ENCODE measurements at places on chromosomes 7 and 10.

DNA sequence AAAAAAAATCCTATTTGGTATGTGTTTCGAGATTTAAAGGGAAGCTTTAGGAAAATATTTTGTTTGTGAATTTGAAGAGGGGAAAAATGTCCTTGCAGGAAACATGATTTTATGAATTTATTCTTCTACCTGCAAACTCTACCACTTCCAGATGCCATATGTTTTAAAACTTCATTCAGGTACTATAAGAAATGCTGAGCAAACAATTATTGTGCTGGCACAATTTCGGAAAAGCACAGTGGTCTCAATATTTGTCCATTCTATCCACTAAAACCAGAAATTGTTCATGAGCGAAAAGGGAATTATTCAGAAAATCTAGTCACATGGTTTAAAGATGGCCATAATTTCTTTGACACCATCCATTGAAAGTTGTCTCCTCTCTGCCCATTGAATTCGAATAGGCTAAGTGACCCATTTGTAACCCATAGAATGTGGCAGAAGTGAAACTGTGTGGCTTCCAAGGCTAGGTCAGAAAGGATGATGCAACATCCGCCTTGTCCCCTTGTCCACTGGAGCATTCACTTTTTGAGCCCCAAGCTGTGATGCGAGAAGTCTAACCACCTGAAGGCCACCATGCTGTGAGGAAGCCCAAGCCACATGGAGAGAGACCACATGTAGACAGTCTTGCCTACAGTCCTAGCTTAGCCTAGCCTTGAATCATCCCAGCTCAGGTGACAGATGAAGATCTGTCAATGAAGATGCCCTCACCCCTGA lies 189.8 kb upstream of the PRKCQ start:
- DNase-seq = no peak

DNA sequence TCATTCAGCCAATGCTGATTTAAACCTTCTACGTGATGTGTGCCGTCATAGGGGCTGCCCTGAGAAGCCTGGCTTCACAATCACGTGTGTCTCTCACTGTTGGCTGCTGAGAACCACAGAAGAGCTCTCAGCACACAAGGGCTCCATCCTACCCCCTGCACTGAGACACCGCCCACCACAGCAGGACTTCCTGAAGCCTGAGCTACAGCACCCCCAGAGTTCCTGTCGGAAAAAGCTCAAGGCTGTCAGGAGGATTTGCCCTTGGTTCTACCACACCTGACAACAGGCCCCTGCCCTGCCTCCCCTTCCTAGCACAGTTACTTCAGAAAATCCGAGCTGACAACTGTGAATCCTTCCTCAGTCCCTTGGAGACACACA lies 191.9 kb downstream of the MAD1L1 start:
- DNase-seq = no peak

- no peak for DNase-seq
Measured at GRCh38 chr10:52526251-52526823, 212.3 kb downstream of the DKK1 start.

DNA sequence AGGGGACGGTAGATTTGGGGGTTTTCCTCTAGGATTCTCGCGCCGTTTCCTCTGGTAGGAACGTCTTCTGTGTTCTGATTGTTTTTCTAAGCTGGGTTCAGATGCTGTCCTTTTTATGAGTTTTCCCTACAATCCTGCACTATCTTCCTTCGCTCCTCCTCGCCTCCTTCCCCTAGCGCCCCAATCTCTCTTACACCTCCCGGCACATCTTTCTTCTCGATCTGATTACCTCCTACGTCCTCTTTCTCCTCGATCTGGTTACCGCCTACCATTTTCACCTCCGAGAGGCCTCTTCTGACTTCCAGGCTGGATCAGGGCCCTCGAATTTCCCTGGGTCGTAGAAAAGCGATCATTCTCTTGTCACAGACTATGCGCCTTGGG lies 413 bp downstream of the BUD31 start:
- DNase-seq = no peak

GRCh38 chr7:127995156-127995880 lies 35.9 kb downstream of the LRRC4 start:
- no peak for DNase-seq

GRCh38 chr10:66917104-66917503 lies 8.7 kb upstream of the LRRTM3 start:
- no peak for DNase-seq

GRCh38 chr7:132435016-132435990 lies 141.0 kb downstream of the PLXNA4 start:
- no peak for DNase-seq

GRCh38 chr10:116465546-116465945 lies 37.9 kb downstream of the PNLIPRP3 start:
- no peak for DNase-seq

GRCh38 chr10:29446327-29446726 lies 157.5 kb downstream of the LYZL1 start:
- no peak for DNase-seq

- DNase-seq = no peak
Measured at GRCh38 chr7:151251689-151252560, 3.4 kb upstream of the SMARCD3 start.

- no peak for DNase-seq
Measured at GRCh38 chr7:70432567-70433001, 699.4 kb upstream of the GALNT17 start.

DNA sequence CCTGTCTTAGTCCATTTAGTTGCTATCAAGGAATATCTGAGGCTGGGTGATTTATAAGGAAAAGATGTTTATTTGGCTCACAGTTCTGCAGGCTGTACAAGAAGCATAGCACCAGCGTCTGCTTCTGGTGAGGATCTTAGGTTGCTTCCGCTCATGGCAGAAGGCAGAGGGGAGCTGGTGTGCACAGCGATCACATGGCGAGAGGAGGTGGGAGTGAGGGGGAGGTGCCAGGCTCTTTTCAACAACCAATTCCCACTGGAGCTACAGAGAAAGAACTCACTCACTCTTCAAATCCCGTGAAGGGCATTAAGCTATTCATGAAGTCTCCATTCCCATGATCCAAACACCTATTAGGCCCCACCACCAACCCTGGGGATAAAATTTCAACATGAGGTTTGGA lies 371.6 kb downstream of the SH2D4B start:
- DNase-seq = no peak

DNA sequence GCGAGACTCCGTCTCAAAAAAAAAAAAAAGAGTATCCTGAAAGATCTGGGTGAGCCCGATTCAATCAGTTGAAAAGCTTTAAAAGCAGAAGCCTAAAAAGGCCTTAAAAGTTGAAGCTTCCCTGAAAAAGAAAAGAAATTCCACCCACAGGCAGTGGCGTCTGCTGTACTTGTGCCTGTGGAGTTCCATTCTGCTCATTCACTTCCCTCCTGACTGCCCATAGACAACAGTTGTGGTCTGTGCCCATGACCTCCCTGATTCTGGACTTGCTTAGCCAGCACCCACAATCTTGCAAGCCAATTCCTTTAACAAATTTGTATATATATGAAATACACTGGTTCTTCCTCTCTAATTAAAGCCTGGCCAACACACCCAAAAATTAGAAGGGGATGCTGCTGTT lies 141.7 kb downstream of the DLG5 start:
- DNase-seq = no peak

GRCh38 chr10:35426657-35427056 lies 90.3 kb downstream of the CCNY start:
- DNase-seq = no peak

DNA sequence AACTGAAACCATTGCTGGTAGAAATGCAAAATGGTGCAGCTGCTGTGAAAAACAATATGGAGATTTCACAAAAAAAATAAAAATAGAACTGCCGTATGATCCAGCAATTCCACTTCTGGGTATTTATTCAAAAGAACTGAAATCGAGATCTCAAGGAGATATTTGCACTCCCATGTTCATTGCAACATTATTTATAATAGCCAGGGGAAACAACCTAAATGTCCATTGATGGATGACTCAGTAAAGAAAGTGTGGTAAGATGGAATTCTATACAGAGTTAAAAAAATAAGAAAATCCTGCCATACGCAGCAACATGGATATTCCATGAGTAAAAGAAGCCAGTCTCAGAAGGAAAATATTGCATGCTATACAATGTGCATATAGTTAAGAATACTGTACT lies 290.6 kb upstream of the GHITM start:
- DNase-seq = no peak

DNA sequence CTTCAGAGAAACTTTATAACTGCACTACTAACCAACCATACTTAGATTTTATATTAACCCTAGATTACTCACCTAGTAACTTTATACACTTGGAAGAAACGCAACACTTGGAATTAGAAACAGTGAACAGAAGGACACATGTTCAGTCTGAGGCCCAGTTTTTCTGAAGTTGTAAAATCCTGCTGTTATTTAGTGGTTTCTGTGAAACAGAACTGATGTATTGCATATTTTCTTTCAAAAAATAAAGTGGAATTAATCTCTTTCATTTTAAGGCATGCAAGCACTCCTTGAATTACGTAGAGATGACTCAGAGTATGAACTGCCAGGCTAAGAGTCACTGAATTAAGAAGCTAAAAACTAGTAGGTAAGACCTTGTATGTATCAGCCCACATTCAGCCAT lies 215.8 kb downstream of the SKAP2 start:
- no peak for DNase-seq

DNA sequence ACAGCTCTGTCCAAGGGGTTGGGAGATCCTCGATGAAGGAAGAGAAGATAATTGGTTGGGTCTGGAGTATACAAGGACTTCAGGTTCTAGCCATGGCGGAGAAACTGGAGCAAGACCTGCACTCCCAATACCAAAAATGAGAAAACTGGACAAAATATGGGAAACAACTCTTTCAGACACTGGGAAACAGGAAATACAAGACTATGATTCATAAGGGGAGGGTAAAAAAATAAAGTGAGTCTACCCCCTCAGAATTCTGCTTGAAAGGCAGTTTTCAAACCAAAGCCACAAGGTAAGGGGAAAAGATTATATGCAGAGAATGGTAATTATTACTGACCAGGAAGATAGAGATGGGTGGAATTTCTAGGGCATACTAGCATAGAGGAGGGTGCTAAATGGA lies 10.2 kb upstream of the SEC61G start:
- DNase-seq = no peak

GRCh38 chr10:89699581-89700064 lies 1.8 kb upstream of the KIF20B start:
- DNase-seq = no peak

DNA sequence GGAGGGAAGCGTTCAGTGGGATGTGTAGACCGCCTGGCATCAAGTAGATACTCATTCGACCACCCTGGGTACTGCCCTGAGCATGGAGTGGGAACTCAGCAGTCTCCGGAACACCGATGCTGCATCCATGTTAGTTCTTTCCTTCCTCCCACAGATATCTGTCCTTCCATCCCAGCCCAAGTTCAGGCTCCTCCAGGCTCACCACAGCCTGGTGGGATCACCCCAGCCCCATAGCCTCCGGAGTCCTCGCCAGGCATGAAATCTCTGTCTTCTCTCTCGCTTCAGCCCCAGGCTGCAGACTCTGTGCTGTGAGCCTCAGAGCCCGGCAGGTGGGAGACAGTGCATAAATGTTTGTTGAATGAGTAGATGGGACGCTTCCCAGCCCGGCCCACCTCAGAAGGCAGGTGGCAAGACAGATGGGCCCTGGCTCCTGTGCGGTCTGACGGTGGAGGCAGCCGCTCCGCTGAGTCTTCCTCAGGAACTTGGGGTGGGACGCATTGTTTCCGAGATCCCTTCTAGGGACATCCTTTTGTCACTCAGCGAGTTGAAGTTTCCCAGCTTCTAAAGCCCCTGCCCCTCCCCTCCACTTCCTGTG lies 42.9 kb downstream of the ELFN1 start:
- no peak for DNase-seq

DNA sequence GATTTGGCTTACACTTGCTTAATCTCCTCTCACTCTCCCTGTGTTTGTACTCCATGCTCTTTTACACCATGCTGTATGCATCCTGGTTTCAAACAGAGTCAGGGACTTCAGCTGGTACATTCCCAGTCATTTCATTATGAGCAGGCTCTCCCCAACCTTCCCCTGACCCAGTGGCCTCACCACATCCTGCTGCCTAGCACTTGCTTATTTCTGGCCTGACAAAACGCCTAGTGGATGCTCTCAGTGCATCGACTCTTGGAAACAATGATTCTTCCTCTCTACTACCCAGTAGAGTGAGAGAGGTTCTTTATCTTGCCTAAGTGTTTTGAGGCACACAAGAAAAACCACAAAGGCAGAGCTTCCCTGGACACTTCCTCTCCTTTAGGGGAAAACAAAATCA lies 63.4 kb downstream of the CAV1 start:
- DNase-seq = no peak

GRCh38 chr10:108716352-108716751 lies 1207.0 kb downstream of the XPNPEP1 start:
- no peak for DNase-seq

DNA sequence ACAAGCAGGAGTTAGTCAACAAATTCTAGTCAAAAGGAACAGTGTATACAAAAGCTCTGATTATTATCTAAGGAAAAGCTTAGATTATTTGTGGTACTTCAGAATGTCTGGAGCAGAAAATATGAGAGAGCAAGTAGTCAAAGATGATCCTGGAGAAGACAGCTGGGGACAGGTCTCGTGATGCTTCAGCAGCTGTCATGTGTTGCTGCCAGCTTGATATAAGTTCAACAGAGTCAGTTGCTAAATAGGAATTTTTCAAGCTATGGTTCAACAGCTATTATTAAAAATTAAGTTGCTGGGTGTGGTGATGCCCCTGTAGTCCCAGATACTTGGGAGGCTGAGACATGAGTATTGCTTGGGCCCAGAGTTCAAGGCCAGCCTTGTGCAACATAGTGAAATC lies 240.0 kb upstream of the RHOBTB1 start:
- DNase-seq = no peak

GRCh38 chr7:97873606-97874005 lies 1.4 kb upstream of the ASNS start:
- DNase-seq = no peak

- no peak for DNase-seq
Measured at GRCh38 chr7:130154501-130155317, 50.5 kb downstream of the TMEM209 start.

DNA sequence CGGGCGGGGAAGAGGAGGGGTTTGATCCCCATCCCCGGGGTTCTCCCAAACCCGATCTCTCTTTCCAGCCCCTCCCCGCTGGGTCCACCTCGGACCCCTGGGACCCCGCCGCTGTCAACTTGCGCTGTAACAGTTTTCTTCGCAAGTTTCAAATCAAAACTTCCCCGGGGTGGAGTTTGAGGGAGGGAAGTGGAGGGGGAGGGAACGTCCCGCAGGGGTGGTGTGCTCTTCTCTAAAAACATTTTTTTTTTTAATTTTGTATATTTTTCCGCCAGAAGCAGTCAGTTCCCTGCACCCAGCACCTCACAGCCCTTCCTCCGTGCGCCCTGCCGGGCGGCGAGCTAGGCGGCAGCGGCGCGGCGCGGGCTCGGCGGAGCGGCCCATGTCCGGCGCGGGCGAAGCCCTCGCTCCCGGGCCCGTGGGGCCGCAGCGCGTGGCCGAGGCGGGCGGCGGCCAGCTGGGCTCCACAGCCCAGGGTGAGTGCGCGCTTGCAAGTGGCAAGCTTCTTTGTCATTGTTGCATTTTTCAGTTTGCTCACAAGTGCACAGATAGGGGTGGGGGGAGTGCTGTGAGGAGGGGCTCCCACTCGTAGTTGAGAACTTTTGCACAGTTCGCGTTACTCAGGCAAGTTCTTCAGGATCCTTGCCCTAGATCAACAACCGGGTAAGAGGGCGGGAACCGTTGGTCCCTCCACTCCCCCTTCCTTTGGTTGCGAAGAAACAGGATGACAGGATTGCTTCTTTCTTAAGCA lies 933 bp downstream of the MDFIC start:
- DNase-seq = peak; percentile 33
